GM13977 (cell line): ENCODE measurements at places on chromosomes 6 and 20.

GRCh38 chr6:7197747-7198146, 90.0 kb downstream of the RREB1 start:
- no peak for DNase-seq

DNA sequence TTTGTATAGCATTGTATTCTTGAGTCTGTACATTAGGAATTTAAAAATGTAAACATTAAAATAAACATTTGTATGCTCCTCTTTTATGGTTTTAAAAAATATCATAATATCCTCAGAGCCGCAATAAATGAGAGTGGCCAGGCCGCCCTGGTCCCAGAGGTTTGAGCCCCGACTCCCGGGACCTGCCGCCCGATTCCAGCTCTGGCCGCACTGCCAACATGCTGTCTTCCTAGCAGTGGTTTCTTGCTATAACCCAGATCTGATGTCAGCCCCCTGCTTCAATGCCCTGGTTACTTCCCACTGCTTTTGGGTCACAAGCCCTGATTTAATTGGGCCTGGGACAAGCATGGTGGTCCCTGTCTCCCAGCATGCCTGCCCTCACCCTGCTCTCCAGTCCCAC, 5.4 kb upstream of the ARID1B start:
- DNase-seq, result no peak

DNA sequence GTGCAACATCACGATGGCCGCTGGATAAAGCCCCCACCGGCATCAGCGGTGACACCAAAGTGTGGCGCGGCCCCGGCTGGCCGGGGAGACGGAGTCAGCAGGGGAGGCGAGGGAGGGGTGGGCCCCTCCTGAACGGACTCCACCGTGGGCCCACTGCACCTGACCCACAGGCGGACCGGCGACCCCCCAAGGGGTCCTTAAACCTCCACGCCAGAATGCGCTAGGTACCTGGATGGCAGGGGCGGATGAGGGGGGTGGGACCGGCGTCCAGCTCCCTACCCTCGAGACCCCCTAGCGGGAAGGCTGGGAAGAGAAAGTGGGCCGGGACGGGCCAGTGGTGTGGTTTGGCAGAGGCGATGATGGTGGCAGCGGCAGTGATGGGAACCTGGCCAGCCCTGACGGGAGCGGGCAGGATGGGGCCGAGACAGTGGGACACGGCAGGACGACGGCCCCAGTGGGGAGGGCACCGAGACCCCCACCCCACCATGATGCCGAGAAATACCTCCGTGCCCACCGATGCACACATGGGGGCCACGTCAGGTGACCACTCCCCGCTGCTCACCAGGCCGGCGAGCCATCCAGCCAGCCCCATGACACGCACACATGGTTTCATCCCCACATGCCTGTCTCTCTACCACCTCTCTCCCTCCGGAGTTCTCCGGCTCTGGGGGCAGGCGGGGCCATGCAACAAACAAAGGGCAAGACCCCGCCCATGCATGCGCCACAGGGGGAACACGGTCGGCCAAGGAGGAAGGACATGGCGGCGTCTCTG, 771.9 kb upstream of the DEFB115 start:
- peak; percentile 17 for DNase-seq

- no peak for DNase-seq
These were observed 43.1 kb upstream of the TNFAIP3 start for GRCh38 chr6:137823826-137824555.

- DNase-seq, result no peak
These were observed 74.1 kb downstream of the BFSP1 start for GRCh38 chr20:17457079-17457478.

GRCh38 chr20:22475662-22476061, 108.7 kb downstream of the FOXA2 start:
- no peak for DNase-seq

DNA sequence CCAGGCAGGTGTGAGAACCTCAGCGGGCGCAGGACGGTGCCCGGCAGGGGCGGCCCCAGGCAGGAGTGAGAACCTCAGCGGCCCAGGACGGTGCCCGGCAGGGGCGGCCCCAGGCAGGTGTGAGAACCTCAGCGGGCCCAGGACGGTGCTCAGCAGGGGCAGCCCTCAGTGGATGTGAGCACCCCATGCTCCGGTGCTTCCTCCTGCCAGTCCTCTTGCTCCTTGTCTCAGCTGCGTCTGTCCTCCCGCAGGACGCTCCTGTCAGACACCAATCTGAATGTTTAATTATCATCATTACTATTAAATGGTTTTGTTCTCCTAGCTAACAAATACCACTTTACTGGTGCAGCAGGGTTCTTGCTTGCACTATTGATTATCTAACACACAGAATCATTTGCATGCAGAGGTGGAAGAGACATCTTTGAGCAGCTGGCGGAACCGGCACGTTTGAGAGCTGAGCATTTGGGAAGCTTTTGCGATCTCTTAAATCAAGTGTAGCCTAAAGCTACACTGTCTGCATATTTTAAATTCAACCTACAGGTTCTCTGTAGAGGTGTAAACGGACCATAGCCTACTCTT, 39.4 kb upstream of the DACT2 start:
- DNase-seq, result no peak

DNA sequence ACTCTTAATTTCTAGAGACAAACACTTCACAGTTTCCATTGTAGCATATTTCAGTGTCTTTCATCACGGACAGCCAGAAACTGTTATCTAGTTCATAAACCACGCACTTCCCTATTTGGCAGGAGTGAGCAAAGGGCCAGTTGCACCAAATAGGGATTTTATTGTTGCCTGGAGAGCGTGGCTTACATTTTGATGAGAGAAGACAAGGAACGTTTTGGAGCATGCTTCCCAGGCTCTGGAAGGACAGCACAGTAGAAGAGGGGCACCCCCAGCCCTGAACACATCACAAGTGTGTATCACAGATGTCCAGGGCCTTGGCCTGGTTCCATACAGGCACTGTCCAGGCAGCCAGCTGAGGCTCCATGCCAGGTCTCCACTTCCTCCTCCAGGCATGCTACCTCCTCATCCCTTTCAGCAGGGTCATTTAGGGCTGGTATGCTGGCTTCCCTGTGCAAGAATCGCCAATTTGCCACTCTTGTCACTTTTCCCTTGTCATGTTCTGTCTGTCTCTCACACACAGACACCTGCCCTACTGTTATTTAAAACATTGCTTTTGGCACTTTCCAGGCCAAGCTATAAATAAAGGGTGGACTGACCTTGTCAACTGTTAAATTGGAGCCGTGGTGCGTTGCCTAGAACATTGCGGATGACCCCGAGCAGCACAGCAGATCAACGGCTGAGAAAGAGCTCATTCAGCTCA, 235.0 kb upstream of the GMDS start:
- no peak for DNase-seq

DNA sequence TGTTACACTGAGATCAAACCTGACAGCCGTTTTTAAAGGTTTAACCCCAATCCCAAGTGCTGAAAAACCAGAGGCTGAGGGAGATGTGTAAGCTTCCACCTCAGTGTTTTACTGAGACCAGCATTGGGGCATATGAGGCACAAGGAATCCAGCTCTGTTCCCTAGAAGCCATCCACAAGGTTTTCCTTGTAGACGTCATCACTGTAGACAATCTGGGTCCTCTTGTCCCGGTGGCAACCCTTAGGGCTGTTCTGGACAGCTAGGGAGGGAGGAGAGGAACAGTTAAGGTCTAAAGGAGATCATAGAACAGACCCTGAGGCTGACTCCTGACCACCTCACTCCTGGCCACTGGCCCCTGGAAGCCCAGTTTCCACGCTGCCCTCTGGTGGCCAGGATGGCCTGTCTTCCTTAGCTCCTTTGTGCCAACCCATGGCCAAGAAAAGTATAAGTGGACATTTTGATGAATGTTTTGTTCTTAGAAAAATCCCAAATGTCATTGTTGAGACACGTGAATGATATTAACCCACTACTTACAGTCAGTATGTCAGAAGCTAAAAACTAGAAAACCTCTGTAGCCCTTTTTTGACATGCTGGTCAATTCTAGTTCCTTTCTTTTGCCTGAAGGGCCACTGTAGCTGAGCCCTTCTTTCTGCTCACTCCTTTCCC, 6.4 kb downstream of the CFB start:
- DNase-seq, result no peak

DNA sequence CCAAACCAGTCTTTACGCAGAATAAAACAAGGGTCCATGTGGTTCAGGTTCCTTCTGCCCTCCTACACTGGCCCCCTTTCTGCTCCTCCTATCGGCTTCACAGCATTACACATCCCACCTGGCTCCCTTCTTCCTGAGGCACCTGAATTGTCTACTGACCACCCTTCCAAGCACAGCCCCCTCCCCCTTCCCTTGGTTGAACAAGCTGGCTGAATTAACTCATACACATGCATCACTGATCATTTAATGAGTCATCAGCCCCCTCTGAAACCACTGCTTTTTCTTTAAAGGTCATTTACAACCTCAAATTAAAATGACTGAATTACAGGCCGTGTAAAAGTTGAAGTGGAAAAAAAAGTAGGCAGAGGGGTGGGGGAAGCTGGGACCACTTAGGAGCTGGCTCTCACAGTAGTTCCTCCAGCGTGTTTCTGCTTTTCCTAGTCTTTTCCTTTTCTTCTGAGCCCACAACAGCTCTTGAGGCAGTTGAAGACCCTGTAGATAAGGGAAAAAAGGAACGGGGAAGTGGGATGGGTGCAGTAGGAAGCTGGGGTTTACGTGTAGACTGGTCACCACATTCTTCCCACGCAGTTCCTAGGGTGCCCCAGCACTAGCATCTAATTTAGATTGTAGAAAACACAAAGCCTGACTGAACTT, 67.6 kb downstream of the FYN start:
- peak; percentile 37 for DNase-seq

DNA sequence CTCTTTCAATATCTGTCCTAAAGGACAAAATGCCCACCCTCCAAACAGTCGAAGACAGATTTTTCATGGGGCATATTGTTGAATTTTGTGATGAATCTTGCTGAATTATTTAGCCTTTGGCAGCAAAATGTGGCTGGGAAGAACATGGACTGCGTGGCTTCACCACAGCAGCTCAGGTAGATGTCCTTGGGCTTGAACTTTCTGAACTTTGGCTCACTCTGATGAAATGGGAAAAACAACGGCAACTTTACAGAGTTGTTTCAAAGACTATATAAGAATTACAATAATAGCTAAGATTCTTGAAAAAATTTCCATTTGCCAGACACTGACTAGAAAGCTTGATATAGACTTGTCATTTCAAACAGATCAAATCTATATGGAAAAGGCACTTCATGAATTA, 52.8 kb upstream of the IL20RA start:
- DNase-seq, result no peak

- DNase-seq, result no peak
These were observed 12.9 kb downstream of the SOD2 start for GRCh38 chr6:159680104-159680503.

- DNase-seq, result no peak
These were observed 302.7 kb downstream of the RFPL4B start for GRCh38 chr6:112649853-112650252.

DNA sequence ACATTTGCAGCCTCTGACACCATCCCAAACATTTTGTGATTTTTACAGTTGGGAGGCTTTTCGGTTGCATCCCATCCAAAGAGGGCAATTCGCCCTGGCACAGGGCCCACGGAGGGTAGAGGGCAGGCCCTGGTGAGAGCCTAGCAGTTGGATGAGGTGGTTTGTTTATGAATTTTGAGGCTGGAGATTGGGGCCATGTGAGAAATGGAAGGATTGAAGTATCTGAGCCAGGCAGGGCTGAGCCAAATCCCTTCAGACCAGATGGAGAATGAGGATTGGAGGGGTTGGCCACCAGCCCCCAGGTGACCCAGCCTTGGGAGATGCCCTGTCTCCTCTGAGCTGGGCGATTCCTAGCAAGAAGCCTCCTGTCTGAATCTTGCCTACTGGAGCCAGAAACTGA, 52.6 kb upstream of the CCDC167 start:
- no peak for DNase-seq

DNA sequence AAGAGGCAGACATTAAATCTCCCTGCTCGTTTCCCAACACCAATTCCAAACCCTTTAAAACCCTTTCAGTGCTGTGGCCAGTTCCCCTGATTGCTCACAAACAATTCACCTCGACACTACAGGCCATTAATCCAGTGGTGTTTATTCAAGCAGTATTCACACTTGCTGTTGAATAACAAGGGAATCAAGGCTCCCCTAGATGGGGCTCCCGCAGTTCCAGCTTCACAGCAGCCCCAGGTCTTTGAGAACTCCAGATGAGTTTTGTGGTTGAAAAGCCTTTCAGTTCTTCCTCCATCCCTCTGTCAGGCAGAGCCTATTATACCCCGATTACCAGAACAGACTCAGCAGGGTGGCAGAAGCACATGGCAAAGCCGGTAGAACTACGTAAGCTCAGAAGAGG, 36.2 kb downstream of the JAG1 start:
- DNase-seq, result no peak

DNA sequence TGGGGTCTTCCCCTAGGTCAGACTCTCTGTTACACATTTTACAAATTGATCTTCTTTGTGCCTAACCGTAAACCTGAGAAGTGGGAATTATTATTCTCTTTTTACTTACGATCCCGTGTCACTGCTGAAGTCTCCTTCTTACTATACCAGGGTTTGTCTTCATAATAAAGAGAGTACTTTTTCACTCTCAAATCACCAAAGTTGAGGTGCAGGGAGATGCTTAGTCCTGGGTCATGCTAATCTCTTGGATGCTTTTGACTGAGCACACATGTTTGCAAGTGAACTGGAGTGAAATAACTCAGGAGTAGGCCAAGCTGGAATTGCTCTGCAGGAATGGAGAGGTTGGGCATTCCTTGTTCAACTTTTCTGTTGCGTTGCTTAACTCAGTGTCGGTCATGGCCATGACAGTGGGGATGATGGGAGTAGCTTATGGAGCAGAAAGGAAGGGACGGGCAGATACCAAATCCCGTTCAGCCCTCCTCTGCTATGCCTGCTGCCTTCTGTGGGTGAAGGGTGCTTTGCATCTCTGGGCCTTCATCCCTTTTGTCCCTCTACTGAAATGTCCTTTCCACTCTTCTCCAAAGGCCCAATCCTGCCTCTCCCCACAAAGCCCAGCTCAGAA, 15.2 kb upstream of the TAGAP start:
- no peak for DNase-seq

GRCh38 chr6:122749451-122750050, 30.0 kb upstream of the FABP7 start:
- no peak for DNase-seq

DNA sequence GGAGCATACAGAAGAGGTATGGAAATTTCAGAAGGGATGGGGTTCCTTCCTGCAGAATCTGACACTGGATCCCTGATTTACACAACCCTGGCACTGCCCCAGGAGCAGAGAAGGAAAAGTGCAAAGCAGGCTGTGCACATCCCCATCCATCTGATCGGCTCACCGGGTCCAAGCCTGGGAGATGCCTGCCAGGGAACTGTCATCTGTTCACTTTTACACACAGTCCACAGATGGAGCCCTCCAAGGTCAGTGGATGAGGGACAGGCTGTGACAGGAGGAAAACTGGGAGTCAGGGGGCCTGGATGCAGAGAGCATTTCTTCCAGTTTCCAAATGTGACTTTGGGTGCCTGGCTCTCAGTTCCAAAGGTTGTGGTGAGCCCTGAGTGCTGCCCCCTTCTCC, 11.0 kb upstream of the SYNDIG1 start:
- no peak for DNase-seq

DNA sequence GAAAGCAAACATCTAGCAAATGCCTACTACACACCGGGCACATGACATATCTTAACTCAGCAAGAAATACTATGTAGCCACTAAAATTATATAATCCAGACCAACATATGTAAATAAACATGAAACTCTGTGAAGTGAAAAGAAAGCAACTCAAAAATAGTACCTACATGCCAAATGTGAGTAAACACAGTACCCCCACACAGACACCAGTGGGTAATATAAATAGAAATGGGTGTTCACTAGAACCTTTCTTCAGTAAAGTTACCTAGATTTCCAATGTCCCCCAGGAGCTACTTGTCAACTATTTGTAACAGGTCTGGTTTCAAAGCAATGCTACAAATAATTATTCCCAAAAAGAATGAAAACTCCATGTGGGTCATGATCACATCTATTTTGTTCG, 25.5 kb downstream of the TRERF1 start:
- no peak for DNase-seq
